B cell (primary cell): ENCODE measurements at places on chromosomes 5 and 9. TPM values are rescaled to one million over a fixed set of nuclear protein-coding genes. Genes with fewer than 3 reads are reported as not detected.

Gene NHP2
- polyA plus RNA-seq = 92.7 and 99.8 TPM in 2 replicates

Gene BAAT
- polyA plus RNA-seq = 0.07 TPM in 1 of 2 replicates, not detected in the other

Gene ECSCR
- not detected in 2 replicates for polyA plus RNA-seq

Gene MTX3
- 7.9 and 13.5 TPM in 2 replicates for polyA plus RNA-seq
